Trophoblast cell (in vitro differentiated cells and primary cell): ENCODE measurements at places on chromosomes 12 and 14.

DNA sequence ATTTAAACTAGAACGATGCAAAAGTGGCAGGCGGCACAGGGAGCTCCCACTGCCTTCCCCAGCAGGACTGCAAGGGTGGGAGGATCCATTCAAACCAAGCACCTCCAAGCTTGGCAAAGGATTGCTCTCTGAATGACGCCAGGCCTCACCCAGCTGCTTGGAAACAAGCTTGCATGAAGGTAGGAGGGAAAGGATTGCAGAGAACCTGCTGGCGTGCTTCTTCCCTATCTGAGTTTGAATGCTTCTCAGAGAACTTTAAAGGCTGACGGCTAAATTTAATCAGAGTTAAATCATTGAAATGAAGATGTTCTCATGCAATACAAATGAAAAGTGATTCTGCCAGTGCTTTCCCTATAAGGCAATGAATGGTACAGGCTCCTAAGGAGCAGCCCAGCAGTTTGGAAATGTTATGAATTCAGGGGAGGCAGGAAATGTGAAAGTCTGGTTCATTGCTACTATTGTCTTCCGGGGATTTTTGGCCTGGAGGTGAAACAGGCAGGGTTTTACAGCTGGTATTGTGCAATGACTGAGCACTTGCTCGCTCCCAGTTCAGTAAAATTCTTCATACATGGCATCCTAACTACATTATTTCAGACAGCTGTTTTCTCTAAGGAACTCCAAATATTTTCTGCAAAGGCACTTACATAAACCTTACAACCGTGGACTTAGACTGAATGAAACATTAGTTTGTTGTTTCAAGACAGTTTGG is 31.9 kb upstream of the DUSP6 start:
- DNase-seq: peak; percentile 84

GRCh38 chr12:28235015-28235414 is 44.8 kb downstream of the CCDC91 start:
- no peak for DNase-seq

DNA sequence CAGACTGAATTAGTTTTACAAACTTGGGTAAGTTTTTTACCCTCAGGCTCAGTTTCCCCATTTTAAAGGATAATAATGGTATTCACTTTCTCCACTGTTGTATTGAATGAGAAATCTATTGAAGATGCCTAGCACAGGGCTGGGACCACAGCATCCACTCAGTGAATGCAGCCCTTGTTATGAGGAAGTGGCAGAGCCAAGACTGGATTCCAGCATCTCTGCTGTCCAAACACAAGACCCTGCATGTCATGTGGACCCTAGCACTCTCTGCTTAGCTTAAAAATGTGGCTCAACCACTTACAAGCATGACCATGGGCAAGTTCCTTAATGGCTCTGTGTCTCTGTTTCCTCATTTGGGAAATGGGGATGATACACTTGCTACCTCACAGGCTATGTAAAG is 24.1 kb upstream of the TRIM9 start:
- DNase-seq: no peak

GRCh38 chr12:880656-881055 is 68.8 kb downstream of the RAD52 start:
- DNase-seq: no peak

DNA sequence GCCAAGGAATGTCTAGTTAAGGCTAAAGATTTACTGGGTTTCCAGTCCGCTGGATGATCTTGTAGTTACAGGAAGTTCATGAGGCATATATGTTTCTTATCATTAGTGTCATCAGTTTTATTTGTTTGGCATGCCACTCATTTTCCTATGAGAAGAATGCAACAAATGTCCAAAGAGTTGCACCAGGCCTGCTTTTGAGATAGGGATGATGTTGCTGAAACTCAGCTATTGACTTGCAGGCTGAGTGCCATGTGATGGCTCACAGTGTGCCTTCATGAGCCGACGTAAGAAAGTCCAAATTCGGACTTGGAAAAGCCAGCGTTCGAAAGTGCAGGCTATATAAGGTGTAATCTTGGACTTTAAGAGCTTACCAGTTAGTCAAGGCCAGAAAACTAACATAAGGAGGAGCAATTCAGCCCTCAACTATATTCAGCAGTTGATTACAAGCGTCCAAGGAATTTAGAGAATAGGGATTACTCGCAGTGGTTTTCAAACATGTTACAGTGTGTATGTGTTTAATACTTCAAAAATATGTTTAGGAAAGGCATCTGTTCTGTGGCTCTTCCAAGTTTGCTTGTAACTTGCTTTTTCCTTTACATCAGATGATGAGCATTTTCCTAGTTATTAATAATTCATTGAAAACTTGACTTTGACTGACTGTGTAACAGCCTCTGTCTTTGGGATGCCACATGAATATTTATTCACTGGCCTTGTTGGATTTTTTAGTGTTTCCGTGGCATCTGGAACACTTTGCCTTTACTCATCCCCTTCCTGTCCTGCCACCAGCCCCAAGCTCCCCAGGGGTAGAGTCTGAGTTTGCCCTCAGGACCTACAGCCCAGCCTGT is 101.3 kb downstream of the LGMN start:
- DNase-seq: peak; percentile 88

- DNase-seq: peak; percentile 76
Measured at GRCh38 chr14:31059152-31059924, 33.2 kb upstream of the STRN3 start.
